ENCODE measurements at places on chromosomes 2 and 18.

- DNase-seq = no peak
These were observed 172.5 kb downstream of the PDE11A start for GRCh38 chr2:177900082-177900481.

DNA sequence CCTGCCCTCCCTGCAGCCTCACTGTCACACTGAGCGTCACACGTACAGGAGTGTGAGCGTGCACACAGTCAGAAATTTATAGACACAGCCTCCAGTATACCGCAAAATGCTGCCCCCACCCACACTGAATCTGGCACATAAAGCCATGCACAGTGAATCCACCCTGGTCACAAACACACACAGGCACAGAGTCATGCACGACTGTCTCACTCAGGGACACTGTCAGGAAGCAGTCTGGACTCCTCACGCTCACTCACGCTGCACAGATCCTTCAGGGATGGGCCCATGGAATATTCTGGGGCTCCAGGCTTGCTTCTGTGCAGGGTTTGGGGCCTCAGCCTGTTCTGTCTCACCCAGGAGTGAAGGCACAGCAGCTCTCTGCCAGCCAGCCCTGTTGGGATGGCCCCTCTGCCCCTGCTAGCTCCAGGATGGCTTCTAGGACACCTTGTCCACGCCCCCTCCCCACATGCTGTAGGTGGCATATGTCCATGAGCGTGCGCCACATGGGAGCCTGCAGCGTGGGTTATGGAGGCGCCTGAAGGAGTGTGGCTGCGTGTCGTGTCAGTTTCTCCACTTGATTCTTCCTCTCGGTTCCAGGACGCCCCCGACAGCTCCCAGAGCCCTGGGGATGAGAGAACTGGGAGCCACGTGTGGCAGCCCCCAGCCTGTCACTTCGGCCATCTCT is 175.8 kb downstream of the CELF4 start:
- DNase-seq = no peak

GRCh38 chr2:172555272-172555521 is 693 bp upstream of the PDK1 start:
- DNase-seq = no peak

GRCh38 chr2:128738446-128739110 is 419.9 kb upstream of the HS6ST1 start:
- DNase-seq = no peak

DNA sequence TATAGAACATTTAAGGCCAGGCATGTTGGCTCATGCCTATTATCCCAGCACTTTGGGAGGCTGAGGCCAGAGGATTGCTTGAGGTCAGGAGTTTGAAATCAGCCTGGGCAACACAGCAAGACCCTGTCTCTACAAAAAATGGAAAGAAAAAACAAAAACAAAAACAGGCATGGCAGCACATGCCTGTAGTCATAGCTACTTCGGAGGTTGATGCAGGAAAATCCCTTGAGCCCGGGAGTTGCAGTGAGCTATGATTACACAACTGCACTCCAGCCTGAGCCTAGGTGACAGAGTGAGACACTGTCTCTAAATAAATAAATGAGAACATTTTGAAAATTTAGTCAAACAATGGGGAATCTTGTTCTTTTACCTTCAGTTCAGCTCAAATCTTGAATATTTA is 12.1 kb upstream of the YES1 start:
- no peak for DNase-seq

DNA sequence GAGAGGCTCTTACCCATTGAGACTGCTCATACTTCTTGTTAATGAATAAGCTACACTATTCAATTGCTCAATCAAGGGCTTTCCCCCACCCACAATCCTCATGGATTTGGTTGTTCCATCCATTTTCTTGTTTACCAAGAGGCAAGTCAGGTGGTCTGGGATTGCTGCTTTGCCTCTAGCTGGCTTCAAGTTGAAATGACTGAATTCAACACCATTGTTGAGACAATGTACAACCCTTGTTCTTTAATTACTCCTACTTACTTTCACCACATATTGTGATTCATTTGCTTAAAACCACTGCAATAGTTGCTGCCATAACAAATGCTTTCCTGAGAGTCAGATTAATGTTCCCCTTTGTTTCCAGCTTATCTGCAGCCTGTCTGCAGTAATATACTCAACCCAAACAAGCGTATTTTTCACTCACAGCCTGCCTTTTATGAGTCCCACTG is 532.2 kb downstream of the RIT2 start:
- DNase-seq = no peak

GRCh38 chr2:224638301-224638823 is 53.2 kb upstream of the CUL3 start:
- DNase-seq = no peak

DNA sequence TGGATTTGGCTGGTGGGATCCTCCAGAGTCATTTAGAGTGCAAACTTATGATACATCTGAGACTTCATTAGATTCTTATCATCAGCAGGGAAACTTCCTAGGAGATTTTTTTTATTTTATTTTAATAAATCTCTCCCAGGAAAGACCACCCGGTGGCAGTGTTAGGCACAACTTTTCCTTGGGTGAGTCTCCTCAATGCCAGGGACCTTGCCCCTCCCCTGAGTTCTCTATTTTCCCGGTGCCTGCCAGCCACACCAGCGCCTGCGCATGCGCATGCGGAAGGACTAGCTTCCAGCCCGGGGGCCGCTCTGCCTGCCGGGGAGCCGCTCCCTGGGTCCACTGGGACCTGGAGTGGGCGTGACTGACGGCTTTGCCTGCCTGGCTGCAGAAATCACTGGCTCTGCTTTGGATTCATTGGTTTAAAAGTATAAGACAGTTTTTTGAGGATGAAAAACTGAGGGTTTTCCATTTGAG is 86.6 kb downstream of the TMEM182 start:
- no peak for DNase-seq

DNA sequence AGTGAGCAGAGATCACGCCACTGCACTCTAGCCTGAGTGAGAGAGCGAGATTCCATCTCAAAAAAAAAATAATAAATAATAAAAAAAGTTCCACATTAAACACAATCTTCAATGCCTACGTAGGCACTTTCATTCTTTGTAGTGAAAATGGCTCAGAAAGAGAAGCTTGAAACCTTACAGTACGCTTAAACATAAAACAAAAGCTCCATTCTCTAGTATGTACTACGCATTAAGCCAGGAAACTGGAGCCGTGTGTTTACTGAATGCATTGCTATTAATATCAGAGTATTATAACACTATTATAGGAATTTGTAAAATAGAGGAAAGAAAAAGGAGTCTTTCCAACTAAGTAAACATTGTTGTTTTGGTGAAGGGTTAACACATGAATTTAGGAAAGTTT is 41.3 kb upstream of the LMAN1 start:
- no peak for DNase-seq

DNA sequence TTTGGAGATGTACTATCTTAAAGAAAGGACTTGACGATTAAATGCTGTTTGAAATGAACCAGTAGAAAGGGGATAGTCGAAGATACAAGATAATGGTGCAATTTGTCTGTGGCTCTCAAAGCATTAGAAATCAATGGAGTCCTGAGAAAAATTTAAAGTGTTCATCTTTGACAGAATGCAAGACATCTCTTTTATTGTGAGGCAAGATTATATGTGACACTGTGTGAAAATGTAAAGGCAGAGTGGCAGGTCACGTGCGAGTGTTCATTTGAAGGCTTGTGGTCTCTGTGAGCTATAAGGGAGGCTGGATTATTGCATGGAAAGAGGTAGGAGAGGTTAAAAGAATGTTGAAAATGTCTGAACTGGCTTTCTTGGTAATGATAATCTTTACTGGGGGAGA is 709.2 kb downstream of the DSC3 start:
- DNase-seq = no peak

- no peak for DNase-seq
These were observed 185.5 kb upstream of the NRP2 start for GRCh38 chr2:205496772-205497171.

GRCh38 chr2:43184339-43184895 is 42.0 kb downstream of the ZFP36L2 start:
- peak; percentile 42 for DNase-seq

Measured in activated T-helper 1 cell treated with anti-CD3 and anti-CD28 coated beads, Interleukin-2, amount 50 U/mL, for 16 hours (primary cell).